ENCODE measurements at places on chromosomes 5 and 9.

DNA sequence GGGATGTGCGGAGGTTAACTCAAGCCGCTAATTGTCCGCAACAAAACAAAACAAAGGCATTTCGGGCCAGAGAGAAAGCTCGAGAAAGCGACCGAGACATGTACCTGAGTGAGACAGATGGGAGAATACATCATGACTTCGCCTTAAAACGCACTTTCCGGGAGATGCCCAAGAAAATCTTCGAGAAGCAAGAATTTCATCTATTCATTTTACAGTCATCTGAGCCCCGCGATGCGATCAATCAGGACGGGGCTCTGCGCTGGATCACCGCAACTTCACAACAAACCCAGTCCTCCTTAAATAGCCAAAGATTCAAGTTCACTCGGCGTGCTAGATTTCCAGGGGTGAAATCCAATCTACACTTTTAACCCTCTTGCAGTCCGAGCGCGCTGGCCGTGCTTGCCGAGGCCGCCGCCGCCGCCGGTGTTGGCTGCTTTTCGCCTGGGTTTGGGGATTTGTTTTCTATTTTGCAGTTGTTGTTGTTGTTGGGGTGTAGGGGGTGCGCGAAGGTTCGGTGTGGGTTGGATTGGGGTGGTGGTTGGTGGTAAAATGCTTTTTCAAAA, 482 bp downstream of the NFIB start:
- no peaks in the 10 kb centered on the region for H3K4me1 ChIP-seq
- no peaks in the 10 kb centered on the region for H3K27me3 ChIP-seq
- H3K4me3 ChIP-seq = peak overlapping the region; percentile 91
- H3K36me3 ChIP-seq = no peaks in the 10 kb centered on the region

- H3K4me3 ChIP-seq = no peak overlapping the region
- no peaks in the 10 kb centered on the region for H3K36me3 ChIP-seq
- no peaks in the 10 kb centered on the region for H3K4me1 ChIP-seq
Observed at GRCh38 chr5:149654883-149655505, 73.7 kb downstream of the ARHGEF37 start.

GRCh38 chr5:93831449-93831848, 90.0 kb upstream of the POU5F2 start:
- H3K4me3 ChIP-seq = no peak overlapping the region
- H3K27me3 ChIP-seq = no peaks in the 10 kb centered on the region
- H3K36me3 ChIP-seq = no peaks in the 10 kb centered on the region
- no peak for DNase-seq
- no peaks in the 10 kb centered on the region for H3K4me1 ChIP-seq

DNA sequence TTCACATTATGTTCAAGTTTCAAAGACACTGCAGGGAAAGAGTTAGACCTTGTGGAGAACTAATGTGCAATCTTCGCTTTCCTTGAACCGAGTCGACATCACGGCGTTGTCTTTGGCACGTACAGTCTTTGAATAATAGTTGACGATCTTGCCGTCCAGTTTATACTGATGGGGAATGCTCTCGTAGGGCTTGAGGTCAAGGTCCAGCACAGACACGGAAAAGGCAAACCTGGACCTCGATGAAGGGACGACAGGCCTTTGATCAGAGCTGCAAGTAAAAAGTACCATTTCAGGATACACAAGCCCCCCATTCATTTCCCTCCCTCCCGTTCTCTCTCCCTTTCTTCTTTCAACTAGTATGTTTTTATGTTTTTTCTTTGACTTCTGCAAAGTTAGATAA, 54.1 kb downstream of the IPPK start:
- no peaks in the 10 kb centered on the region for H3K27me3 ChIP-seq
- DNase-seq = no peak
- H3K4me3 ChIP-seq = peak overlapping the region; percentile 35

DNA sequence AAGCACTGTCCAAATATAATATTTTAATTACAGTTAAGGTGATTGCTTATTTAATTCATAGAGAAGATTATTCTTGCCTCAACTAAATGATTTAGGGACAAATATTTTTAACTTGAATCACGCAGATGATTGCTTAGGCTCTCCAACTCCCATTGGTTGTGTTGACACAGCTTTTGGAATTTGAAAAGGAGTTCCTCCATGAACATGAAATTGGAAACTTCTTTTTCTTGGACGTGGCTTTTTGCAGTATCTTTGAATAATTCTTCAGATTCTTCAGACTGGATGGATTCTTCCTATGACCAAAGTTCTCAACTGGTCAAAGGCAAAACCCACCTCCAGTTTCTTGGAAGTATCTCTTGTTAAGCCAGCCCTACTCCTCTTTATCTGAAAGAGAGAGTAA, 456.4 kb upstream of the KLF4 start:
- no peaks in the 10 kb centered on the region for H3K36me3 ChIP-seq
- no peaks in the 10 kb centered on the region for H3K27me3 ChIP-seq
- H3K4me1 ChIP-seq = no peaks in the 10 kb centered on the region
- H3K27ac ChIP-seq = no peak overlapping the region
- DNase-seq = no peak

GRCh38 chr9:132071847-132072507, 7.7 kb downstream of the MED27 start:
- H3K27me3 ChIP-seq = no peaks in the 10 kb centered on the region
- no peak overlapping the region for H3K27ac ChIP-seq
- H3K36me3 ChIP-seq = peaks cover 4% of the 10 kb centered on the region
- DNase-seq = no peak

GRCh38 chr9:27413511-27414219, 110.4 kb upstream of the IFNK start:
- H3K4me1 ChIP-seq = peaks cover 12% of the 10 kb centered on the region
- DNase-seq = no peak

Measured in ascending aorta (tissue), 2 donors.